Amygdala (tissue), 56 donors: ENCODE measurements at places on chromosomes 7 and 10.

- DNase-seq = no peak
These were observed 21.6 kb upstream of the TSPAN33 start for GRCh38 chr7:129122751-129123509.

DNA sequence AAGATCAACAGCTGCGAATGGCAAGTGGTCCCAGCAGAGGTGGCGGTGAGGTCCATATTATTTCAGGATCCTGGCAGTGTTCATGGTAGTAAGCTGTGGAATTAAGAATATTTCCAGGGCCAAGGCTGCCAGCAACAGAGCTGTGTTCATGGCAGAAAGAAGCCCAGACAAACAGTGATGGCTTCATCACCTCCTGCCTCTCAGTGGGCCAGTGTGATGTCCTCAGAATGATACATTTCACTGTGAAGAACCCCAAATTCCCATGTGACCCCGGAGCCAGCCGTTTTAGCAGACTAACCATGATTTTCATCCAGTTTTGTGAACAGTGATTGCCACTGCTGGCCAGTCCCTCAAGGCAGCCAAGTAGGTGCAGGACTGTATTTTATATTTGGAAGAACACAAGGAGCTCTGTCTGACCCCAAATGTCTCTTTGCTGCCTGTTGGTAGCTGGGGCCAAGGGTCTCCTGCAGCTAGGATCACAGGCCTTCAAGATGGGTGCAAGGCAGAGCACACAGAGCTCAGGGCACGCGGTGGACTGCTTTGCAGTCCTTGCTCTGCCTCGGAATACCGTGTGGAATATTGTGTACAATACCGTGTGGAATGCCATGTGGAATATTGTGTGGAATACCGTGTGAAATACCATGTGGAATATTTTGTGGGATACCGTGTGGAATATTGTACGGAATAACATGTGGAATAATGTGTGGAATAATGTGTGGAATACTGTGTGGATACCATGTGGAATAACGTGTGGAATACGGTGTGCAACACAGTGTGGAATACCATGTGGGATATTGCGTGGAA lies 132.3 kb upstream of the CHST15 start:
- DNase-seq = no peak

- no peak for DNase-seq
These were observed 284.3 kb downstream of the PARD3 start for GRCh38 chr10:34530778-34531177.

DNA sequence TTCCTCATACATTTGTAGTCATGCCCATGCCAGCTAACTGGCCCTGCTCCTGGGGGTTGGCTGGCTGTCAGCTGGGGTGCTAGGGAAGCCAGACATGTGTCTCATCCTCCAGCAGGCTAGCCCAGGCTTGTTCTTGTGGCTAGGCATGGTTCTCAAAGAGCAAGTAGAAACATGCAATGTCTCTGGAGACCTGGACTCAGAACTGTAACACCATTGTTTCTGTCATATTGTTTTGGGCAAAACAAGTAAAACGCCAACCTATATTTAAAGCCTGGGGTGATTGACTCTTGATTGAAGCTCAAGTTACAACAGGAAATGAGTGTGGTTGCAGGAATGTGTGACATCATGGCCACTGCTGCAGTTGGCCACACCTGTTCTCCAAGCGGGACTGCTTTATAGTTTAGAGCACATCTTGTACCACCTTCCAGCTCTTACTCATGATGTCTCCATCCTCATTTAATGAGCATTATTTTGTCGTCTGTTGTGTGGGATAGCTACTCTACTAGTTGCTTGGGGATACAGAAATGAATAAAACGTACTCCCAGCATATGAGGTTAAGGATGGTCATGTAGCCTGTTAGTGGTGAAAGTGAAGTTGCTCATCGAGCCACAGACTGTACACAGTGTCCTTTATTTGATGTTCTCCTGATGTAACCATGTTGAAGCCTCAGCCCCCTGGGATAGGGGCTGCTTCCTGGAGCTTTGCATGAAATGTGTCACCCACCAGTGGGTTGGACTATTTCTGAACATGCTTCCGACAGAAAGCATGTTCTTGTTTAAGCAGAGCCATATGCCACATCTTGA lies 168.4 kb downstream of the SORCS3 start:
- no peak for DNase-seq

- DNase-seq = no peak
These were observed 43.7 kb downstream of the ITGB8 start for GRCh38 chr7:20374399-20374798.

DNA sequence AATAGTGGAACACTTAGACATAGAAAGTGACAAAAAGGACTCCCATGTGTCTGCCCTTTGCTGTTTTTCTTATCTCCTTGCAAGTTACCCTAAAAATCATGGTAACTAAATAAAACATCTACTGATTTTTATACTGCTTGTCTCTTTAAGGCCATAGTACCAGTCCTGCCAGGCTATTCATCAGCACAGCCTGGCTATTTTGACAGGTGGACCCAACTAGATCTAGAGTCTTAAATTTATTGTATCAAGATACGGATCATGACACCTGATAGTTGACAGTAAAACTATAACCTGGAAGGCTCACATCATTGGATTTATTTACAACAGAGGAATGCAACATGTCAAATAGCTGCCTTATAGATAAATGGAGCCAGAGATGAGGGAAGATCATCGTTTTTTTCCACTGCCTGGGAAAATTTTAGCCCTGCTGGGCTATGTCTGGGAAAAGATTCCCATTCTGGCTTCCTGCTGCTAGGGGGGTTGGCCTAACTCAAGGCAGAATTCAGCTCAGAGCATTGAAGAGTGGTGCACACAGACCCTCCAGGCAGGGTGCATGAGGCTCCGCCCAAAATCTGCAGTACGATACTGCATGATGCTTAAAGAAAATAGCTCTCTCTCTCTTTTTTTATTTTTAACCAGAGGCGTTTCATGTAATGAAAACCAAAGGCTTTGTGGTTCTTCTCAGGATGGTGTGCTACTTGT lies 292.0 kb upstream of the FZD8 start:
- no peak for DNase-seq
